ENCODE measurements at places on chromosomes 11 and 22. TPM values are rescaled to one million over a fixed set of nuclear protein-coding genes. Genes with fewer than 3 reads are reported as not detected.

Gene CDON
- 0.96 TPM for total RNA-seq

Gene ACTN3
- not detected for total RNA-seq

- peaks cover 19% of the 10 kb centered on the region for H3K36me3 ChIP-seq
- no peak for DNase-seq
- no peaks in the 10 kb centered on the region for H3K27me3 ChIP-seq
Measured at GRCh38 chr22:40493441-40493840, 123.0 kb downstream of the SGSM3 start.

GRCh38 chr11:9529334-9529650 lies 44.2 kb upstream of the WEE1 start:
- H3K4me3 ChIP-seq: no peak overlapping the region
- no peaks in the 10 kb centered on the region for H3K27me3 ChIP-seq
- H3K4me1 ChIP-seq: peaks cover 10% of the 10 kb centered on the region

GRCh38 chr11:129790106-129790505 lies 25.5 kb upstream of the TMEM45B start:
- DNase-seq: no peak
- H3K27ac ChIP-seq: no peak overlapping the region
- no peaks in the 10 kb centered on the region for H3K36me3 ChIP-seq
- H3K4me3 ChIP-seq: no peak overlapping the region
- H3K4me1 ChIP-seq: peaks cover 8% of the 10 kb centered on the region

GRCh38 chr11:114889594-114890011 lies 211.3 kb downstream of the NXPE2 start:
- peaks cover 9% of the 10 kb centered on the region for H3K4me1 ChIP-seq
- no peak overlapping the region for H3K4me3 ChIP-seq
- DNase-seq: no peak
- H3K27me3 ChIP-seq: no peaks in the 10 kb centered on the region
- no peaks in the 10 kb centered on the region for H3K36me3 ChIP-seq
- H3K27ac ChIP-seq: no peak overlapping the region

Data from MCF 10A (cell line).